CD4-positive, alpha-beta T cell treated with Interferon alpha-2 for 1 hour (primary cell): ENCODE measurements at places on chromosomes 6 and 20.

DNA sequence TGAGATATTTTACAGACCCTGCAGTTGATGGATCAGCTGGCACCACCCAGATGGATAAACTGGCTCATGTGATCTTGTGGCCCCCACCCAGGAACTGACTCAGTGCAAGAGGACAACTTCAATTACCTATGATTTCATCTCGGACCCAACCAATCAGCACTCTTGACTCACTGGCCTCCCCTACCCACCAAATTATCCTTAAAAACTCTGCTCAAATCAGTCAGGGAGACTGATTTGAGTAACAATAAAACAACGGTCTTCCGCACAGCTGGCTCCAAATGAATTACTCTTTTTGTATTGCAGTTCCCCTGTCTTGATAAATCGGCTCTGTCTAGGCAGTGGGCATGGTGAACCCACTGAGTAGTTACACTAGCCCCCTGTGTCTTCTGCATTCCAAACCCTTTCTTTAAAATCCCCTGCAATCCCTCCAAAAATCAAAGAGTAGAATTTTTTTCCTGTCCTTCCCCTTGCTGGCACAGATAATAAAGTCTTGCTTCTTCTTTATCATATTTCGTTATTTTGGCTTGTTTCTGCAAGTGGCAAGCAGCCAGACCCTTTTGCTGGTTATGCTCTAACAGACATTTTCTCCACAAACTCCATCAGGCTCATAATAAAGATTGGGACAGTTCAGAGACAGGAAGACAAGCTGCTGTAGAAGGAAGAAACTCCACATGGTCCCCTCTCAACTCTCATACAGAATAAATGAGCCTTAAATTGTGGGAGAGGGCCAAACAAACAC is 48.3 kb downstream of the OR2B6 start:
- no peak for DNase-seq

DNA sequence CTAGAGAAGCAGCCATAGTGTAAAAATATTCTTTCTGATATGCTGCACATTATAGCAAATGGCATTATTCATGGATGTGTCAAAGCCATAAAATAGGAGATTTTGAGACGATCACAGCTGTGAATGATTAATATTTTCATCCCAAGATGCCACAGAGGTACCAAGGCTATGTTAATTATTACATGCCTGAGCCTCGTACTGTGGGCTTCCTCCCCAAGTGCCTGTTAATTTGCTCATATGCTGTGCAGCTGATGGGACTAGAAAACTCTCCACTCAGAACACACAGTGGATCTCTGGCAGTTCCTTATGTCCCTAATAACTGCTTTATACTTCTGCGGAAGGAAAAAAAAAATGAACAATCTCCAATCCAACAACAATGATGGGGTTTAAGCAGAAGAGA is 184.9 kb upstream of the TSHZ2 start:
- no peak for DNase-seq

- DNase-seq: no peak
Measured at GRCh38 chr6:37033819-37034795, 28.7 kb downstream of the FGD2 start.

DNA sequence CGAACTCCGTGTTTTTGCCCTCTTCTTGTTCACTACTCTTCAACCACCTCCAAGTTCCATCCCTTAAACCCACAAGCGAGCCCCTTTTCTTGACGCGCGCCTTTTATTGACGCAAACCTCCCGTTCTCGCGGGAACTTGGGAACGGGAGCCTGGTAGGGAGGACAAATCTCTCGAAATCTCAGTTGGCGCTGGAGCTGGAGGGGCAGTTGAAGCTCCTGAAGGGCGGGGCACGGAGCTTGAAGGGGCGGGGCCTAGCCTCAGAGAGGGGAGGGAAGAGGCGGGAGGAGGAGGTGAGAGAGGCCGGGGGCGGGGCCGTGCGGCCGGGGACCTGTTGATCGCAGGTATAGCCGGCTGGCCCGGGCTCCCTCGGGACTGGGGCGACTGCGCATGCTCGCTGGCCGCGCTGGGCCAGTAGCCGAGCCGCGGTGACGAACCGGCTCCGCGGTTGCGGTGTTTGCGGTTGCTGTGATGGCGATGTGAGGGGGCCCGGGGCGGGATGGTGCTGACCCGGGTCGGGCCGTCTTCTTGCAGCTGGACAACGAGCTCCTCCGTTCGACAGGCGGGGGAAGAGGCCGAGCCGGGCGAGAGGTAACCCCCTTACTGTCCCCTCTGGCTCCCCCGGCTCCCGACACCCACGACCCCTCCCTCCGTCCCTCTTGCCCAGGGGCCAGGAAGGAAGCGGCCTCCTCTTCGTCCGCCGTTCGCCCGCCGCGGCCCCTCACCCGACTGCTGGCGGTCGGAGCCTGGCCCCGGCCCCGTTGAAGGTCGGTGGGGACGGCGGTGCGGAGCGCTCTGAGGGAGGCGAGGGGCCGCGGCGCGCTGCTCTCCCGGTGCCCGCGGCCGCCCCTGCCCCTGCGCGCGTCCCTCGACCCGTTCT is at the start of gene FAM135A:
Gene FAM135A (plus strand): TSS at position 395 of the 878 bp plus-strand sequence. CDS start 14,835 bp downstream, outside the sequence.
- peak; percentile 97 for DNase-seq

GRCh38 chr6:133757335-133757734 is 131.6 kb upstream of the TCF21 start:
- no peak for DNase-seq

- no peak for DNase-seq
Measured at GRCh38 chr6:137911675-137912191, 44.7 kb downstream of the TNFAIP3 start.

DNA sequence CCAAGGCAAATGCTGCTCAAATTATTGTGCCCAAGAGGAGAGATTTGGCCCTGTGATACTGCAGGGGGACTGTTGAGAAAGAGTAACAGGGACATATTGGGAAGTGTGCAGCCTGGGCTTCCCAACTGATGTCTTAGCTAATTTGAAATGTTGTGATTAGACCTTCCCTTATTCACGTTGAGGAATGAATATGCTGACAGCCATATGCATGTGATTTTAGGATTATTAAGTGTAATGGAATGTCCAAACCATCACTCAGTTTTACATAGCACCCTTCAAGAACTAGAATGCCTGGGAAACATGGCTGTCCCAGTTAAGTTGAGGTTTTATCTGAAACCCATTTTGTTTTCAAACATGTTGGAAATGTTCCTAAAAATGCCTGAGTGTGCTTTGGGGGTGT is 81.4 kb downstream of the CARMIL1 start:
- DNase-seq: no peak

DNA sequence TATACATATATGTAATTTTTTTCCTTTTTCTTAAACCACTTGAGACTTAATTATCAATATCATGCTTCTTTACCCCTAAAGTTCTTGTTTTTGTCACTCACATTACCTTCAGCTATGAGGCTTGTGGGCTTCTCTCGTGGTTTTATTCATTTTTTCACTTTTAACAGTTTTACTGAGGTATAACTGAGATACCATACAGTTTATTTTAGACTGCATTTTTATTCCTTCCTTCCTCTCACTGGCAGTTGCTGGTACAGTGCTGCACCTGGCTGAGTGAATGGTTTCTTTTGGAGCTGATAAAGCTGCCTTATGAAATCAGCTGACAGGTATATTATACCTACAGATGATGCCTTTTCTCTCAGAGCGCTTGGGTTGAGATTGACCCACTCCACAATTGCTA is 54.4 kb downstream of the LRP11 start:
- no peak for DNase-seq

GRCh38 chr6:47670851-47671250 is 27.5 kb upstream of the ADGRF4 start:
- no peak for DNase-seq

GRCh38 chr6:9789201-9789600 is 625.7 kb downstream of the TFAP2A start:
- no peak for DNase-seq

- peak; percentile 47 for DNase-seq
Measured at GRCh38 chr6:157755746-157756411, 67.2 kb upstream of the SNX9 start.

DNA sequence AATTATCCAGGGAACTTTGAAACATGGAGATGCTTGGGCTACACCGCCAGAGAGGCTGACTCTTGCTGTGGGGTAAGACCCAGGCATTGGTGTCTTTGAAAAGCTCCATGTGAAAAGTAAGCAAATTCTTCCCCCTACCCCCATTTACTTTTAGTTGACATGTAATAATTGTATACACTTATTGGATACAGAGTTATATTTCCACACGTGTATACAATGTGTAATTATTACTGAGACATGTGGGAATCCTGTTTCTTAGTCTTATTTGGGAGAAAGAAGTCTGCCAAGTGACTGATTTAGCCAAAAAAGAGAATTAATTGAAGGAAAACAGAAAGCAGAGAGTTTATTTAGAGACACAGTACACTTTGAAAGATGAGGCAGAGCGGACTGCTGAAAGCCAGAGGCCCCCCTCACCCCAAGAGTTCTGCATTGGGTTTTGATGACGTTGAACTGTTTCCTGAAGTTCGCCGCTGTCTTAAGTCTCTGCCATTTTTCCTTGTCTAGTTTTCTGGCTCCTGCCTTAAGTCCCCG is 193.8 kb downstream of the PACRG start:
- no peak for DNase-seq

DNA sequence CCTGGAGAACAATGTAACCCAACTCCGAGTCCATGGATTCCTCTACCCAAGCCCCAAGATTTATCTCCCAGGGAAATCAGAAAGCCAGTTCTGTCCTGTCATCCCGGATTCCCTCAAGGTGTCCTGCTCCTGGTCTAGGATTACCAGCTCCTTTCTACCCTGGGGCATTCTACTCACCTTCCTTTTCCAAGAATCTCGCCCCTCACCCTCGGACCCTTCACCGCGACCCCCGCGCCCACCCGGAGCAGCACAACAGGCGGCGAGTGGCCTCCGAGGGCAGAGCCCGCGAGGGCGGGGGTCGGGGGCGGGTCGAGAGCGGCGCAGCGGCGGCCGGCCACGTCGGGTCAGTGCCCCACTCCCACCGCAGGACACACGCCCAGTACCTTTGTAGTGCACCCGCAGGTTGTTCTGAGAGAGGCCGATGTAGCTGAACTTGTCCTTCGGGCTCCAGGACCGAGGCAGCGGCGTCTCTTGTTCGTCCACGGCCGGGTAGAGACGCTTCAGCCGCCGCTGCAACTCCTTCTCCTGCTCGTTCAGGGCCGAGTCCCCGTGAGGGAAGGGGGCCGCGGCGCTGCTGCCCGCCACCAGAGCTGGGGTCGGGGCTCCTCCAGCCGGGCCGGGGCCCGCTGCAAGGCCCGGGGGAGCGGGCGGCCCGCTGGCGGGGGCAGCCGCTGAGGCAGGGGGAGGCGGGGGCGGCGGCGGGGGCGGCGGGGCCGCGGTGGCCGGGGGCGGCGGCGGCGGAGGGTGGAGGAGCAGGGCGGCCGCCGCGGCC is 897 bp downstream of the RANBP9 start:
- no peak for DNase-seq

GRCh38 chr6:1627827-1628560 is 18.3 kb downstream of the FOXC1 start:
- DNase-seq: no peak

DNA sequence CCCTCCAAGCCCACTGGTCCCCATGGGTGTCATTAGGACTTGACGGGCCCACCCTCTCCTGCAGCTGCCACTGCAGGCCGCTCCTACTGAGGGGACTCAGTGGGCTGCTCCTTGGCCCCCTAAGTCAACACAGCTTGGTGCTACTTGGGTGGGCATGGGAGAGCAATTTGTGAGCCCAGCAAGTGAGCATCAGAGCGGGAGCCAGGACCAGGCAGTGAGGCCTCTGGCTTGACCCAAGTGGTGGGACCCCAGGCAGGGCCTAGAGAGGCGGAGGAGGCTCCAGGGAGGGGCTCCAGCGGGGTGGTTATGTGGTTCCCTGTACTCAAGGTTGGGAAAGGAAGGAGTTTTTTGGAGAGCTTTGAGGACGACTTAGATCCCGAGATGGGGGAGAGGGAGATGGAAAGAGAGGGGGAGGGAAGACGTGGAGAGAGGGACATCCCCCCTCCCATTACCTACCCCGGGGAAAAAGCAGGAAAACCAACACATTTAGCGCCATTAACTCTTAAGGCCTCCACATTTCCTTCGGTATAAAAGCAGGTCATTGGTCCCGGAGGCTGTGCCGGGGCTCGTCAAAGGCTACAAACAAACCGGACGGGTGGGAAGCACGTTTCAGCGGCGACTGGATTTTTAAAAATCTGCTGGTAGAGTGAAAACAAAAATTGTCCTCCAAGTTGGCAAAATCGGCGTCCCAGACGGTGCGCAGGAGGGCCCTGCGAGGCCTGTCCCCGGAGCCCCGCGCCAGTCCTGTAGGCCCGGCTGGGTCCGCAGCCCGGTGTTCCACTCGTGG is 8.8 kb downstream of the FOXC1 start:
- DNase-seq: no peak

- no peak for DNase-seq
Measured at GRCh38 chr20:34085544-34086040, 26.5 kb downstream of the EIF2S2 start.
